Activated naive CD4-positive, alpha-beta T cell treated with anti-CD3 and anti-CD28 coated beads, Interleukin-2, amount 10 ng/mL, durations not matched to agents 7 days and 5 days (primary cell): ENCODE measurements at places on chromosomes 4 and X.

- peaks cover 24% of the 10 kb centered on the region for H3K36me3 ChIP-seq
- no peak overlapping the region for H3K4me3 ChIP-seq
- H3K4me1 ChIP-seq, result no peaks in the 10 kb centered on the region
- H3K27me3 ChIP-seq, result no peaks in the 10 kb centered on the region
- DNase-seq, result no peak
These were observed 227.5 kb upstream of the STK26 start for GRCh38 chrX:131795442-131796229.

DNA sequence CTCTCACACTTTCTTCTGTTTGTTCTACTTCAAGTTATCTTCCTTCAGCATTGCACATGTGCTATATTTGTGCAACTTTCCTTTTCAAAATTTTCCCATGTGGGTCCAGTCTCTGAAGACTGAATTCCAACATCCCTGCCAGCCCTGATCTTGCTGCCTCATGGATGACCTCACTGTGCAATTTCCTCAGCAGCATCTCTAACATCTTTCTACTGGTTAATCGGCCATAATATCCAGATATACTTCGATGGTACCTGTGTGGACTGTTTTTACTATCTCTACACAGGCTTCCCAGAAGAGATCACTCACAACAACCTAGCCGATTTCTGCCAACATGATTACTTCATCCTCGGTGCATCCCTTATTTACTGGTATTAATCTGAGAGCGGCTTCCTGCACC is 41.5 kb downstream of the GPM6A start:
- DNase-seq, result no peak
- no peaks in the 10 kb centered on the region for H3K4me1 ChIP-seq
- no peak overlapping the region for H3K27ac ChIP-seq
- H3K36me3 ChIP-seq, result no peaks in the 10 kb centered on the region

DNA sequence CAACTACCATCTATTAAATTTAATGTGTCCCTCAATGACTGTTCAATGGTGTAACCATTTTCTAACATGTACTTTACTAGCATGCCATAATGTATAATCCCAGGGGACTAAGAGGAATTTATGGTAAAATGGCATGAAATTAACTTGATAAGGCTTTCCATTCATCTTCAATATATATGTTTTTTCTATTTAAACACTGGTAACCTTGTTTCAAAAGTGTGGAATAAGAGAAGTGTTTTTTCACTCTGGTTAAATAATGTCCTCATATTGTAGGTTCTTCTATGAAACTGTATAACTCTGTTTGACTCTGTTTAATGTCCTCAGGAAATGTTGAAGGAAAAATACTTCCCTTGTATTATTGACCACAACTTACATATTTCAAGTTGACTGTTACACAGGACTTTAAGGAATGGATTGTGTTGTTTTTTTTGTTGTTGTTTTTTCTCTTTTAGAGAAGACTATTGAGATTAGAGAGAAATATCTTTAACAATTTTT is 113.8 kb upstream of the ARSJ start:
- H3K36me3 ChIP-seq, result no peaks in the 10 kb centered on the region
- H3K27me3 ChIP-seq, result peaks cover 4% of the 10 kb centered on the region
- DNase-seq, result no peak
- H3K4me3 ChIP-seq, result no peak overlapping the region

DNA sequence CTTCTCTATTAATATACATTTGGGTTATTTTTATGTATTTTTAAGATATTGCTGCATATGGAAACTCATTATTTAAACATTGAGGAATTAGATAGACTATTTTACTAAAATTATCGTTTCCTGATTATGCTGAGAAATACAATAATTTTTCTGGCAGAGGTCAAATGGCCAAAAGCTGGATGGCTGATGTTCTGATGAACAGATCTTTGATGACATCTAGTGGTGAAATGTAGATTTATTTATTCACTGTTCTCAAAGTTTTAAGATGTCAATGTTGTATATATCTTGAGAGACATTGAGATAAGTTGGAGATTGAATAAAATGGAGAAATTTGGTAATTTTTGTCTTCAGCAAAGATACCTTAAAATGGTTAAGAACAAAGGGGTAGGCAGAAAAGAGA is 96.2 kb downstream of the UGT8 start:
- no peaks in the 10 kb centered on the region for H3K4me1 ChIP-seq
- no peak for DNase-seq
- no peaks in the 10 kb centered on the region for H3K27me3 ChIP-seq

- H3K27ac ChIP-seq, result no peak overlapping the region
- peaks cover 18% of the 10 kb centered on the region for H3K27me3 ChIP-seq
- H3K4me3 ChIP-seq, result no peak overlapping the region
- H3K36me3 ChIP-seq, result no peaks in the 10 kb centered on the region
These were observed 54.7 kb upstream of the LAS1L start for GRCh38 chrX:65589304-65589703.

DNA sequence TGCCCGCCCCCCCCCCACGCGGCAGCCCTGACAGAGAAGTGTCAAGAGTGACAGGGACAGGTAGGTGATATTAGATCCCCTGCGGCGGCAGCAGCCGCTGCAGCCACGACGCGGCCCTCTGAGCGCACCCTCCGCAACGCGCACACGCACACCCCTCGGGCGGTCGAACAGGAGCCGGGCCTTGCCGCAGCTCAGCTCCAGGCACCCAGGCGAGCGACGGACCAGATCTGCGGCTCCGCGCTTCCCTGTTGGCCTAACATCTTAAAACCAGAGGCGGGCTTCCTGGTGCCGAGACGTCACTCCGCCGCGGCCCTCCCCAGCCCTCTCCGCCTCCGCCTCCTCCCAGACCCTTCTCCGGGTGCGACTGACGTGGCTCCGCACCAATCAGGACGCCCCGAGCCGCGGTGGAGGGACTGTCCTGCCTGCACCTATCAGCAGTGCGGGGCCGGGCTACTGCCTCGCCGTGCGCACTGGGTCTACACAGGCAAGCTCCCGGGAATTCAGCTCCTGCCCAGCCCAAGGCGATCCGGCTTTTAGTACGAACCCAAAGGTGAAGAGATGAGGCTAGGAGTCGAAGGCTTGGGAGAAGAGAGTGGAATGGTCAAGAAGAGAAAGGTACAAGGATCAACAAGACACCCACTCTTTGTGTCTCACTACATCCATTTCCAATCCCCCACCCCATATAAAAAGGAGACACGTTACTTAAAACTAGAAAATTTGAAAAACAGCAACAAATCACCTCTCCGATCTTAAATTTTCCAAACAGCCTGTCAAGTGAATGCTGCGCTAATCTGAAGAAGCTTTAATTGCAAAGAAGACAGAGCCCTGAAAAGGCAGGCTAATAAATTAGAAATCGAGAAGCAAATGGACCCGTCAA is at the start of gene PITX2:
PITX2 (minus strand) TSS at position 237 of the 877 bp plus-strand sequence. CDS start 617 bp downstream, outside the sequence.
- DNase-seq, result peak; percentile 56
- peak within 1 kb of the TSS; percentile 52 for H3K27ac ChIP-seq
- peaks cover 9% of the 10 kb centered on the region for H3K36me3 ChIP-seq
- peaks cover 99% of the 10 kb centered on the region for H3K27me3 ChIP-seq
- H3K4me1 ChIP-seq, result peaks cover 18% of the 10 kb centered on the region

GRCh38 chr4:82823062-82823461 is 24.5 kb upstream of the SCD5 start:
- peaks cover 8% of the 10 kb centered on the region for H3K4me1 ChIP-seq
- H3K27ac ChIP-seq, result no peak overlapping the region
- H3K4me3 ChIP-seq, result no peak overlapping the region
- peaks cover 58% of the 10 kb centered on the region for H3K36me3 ChIP-seq

- H3K27ac ChIP-seq, result no peak overlapping the region
- no peaks in the 10 kb centered on the region for H3K4me1 ChIP-seq
- H3K36me3 ChIP-seq, result no peaks in the 10 kb centered on the region
- DNase-seq, result no peak
- H3K27me3 ChIP-seq, result no peaks in the 10 kb centered on the region
- no peak overlapping the region for H3K4me3 ChIP-seq
These were observed 84.5 kb downstream of the MAGEB17 start for GRCh38 chrX:16251782-16252181.

DNA sequence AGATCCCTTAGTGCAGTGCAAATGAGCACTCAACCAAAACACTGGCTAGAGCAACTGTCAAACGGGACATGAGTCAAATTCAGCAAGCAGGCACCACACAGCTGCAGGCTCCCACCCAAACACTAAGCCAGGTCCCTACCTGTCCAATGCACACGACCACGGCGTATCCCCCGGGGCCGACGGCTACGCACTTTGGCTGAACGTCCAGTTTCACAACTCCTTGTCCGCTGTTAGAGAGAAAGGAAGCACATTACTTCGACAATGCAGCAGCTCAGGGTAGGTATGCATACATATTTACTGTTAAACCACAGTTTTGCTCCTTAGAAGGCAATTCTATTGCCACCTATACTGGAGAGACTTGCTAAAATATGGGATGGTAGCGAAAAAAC is 35.4 kb downstream of the WDR1 start:
- peaks cover 63% of the 10 kb centered on the region for H3K36me3 ChIP-seq
- H3K27ac ChIP-seq, result no peak overlapping the region

GRCh38 chrX:7085879-7086278 is 61.6 kb upstream of the STS start:
- no peak overlapping the region for H3K27ac ChIP-seq
- H3K4me3 ChIP-seq, result no peak overlapping the region
- no peaks in the 10 kb centered on the region for H3K27me3 ChIP-seq
- no peak for DNase-seq
- H3K4me1 ChIP-seq, result peaks cover 71% of the 10 kb centered on the region

DNA sequence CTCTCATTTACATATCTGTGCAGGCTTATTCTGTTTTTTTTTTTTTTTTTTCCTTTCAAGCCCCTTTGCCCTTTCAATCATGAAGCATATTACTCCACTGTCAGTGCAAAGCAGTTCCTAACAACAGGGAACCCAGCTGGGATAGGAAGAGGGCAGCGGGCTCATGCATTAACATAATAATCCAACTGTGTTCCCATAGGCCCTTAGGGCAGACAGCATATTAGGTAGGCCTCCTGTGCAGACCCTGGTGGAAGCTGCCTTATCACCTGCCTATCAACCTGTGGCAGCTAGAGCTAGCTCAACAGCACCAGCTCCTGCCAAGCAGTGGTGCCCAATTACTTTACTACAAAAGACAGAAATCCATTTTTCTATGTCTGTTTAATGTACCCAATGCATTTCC is 49.3 kb downstream of the SLC10A7 start:
- no peak for DNase-seq
- H3K27ac ChIP-seq, result no peak overlapping the region
- H3K4me1 ChIP-seq, result no peaks in the 10 kb centered on the region
- H3K36me3 ChIP-seq, result peaks cover 1% of the 10 kb centered on the region
- H3K27me3 ChIP-seq, result no peaks in the 10 kb centered on the region

GRCh38 chr4:121773883-121774282 is 8.9 kb upstream of the SMIM43 start:
- H3K4me3 ChIP-seq, result no peak overlapping the region
- no peaks in the 10 kb centered on the region for H3K4me1 ChIP-seq
- no peaks in the 10 kb centered on the region for H3K36me3 ChIP-seq
- H3K27ac ChIP-seq, result no peak overlapping the region
- H3K27me3 ChIP-seq, result peaks cover 52% of the 10 kb centered on the region
- no peak for DNase-seq

GRCh38 chrX:71178908-71179307 is 34.3 kb downstream of the NLGN3 start:
- DNase-seq, result peak; percentile 52
- no peak overlapping the region for H3K4me3 ChIP-seq
- H3K27ac ChIP-seq, result peak overlapping the region; percentile 49

DNA sequence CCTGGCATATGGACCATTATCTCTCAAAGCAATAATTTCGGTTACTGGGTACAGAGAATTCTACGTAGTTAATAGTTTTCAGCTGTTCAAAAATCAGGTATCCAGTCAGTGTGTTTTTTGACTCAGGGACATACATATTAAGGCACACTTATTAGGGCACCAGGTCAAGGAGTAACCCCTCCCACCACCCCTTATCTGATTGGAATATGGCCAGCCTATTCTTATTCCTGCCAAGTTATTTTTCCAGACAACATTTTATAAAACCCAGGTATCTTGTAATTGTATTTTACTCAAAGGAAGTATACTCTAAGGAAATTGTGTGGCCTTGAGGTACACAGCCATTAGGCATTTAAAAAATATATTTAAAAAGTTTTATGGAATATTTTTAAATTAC is 4.3 kb downstream of the ZFX start:
- no peak for DNase-seq
- H3K4me3 ChIP-seq, result no peak overlapping the region
- H3K36me3 ChIP-seq, result peaks cover 35% of the 10 kb centered on the region
- H3K4me1 ChIP-seq, result peaks cover 47% of the 10 kb centered on the region
- no peaks in the 10 kb centered on the region for H3K27me3 ChIP-seq
- no peak overlapping the region for H3K27ac ChIP-seq

DNA sequence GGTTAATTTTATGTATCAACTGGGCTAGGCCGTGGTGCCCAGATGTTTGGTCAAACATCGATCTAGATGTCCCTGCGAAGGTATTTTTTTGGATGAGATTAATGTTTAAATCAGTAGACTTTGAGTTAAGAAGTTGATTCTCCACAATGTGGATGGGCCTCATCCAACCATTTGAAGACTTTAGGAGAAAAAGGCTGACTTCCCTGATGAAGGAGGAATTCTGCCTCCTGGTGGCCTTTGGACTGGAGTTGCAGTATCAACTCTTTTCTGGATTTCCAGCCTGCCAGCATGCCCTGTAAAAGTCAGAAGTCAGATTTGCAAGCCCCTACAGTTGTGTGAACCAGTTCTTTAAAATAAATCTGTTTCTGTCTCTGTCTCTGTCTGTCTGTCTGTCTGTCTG is 91.4 kb downstream of the STK32B start:
- no peaks in the 10 kb centered on the region for H3K36me3 ChIP-seq
- no peak for DNase-seq
- H3K27ac ChIP-seq, result no peak overlapping the region

DNA sequence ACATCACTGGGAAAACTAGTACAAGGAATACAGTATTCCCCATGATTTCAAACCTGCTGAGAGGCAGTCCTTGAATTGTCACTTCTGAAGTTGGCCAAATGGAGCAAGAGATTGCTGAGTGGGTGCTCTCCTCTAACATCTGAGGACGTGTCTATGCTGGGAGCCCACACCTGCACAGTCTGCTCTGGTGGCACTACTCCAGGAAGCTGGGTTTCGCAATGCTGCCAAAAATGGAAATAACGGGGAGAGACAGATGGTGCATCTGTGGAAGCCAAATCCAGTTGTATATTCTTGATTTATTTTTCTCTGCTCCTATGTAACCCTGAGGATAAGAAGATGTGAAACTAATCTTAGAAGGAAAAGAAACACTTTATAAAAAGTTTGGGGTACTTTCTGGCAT is 240.1 kb upstream of the CTSO start:
- DNase-seq, result no peak
- no peak overlapping the region for H3K27ac ChIP-seq
- no peaks in the 10 kb centered on the region for H3K27me3 ChIP-seq
- H3K4me3 ChIP-seq, result no peak overlapping the region
- H3K36me3 ChIP-seq, result no peaks in the 10 kb centered on the region
- no peaks in the 10 kb centered on the region for H3K4me1 ChIP-seq

- no peaks in the 10 kb centered on the region for H3K27me3 ChIP-seq
- DNase-seq, result no peak
- H3K4me1 ChIP-seq, result peaks cover 39% of the 10 kb centered on the region
- H3K27ac ChIP-seq, result peak overlapping the region; percentile 33
- no peak overlapping the region for H3K4me3 ChIP-seq
- H3K36me3 ChIP-seq, result peaks cover 27% of the 10 kb centered on the region
These were observed 6.2 kb downstream of the CTBP1 start for GRCh38 chr4:1242506-1243450.

- H3K27ac ChIP-seq, result no peak overlapping the region
- no peaks in the 10 kb centered on the region for H3K4me1 ChIP-seq
- no peaks in the 10 kb centered on the region for H3K36me3 ChIP-seq
- DNase-seq, result no peak
These were observed 1051.4 kb upstream of the PRKX start for GRCh38 chrX:4764888-4765287.

- no peak overlapping the region for H3K4me3 ChIP-seq
- DNase-seq, result no peak
- H3K27ac ChIP-seq, result no peak overlapping the region
- peaks cover 69% of the 10 kb centered on the region for H3K36me3 ChIP-seq
- H3K27me3 ChIP-seq, result no peaks in the 10 kb centered on the region
These were observed 59.3 kb downstream of the JADE1 start for GRCh38 chr4:128868758-128869157.
